Muscle of back (tissue), 13 donors: ENCODE measurements at places on chromosomes 2 and 18. TPM values are rescaled to one million over a fixed set of nuclear protein-coding genes. Genes with fewer than 3 reads are reported as not detected.

The CFC1 gene
- polyA plus RNA-seq = not detected

The SEPTIN10 gene
- 77.9 TPM for polyA plus RNA-seq

The GULP1 gene
- 21.7 TPM for polyA plus RNA-seq

The MEMO1 gene
- 32.5 TPM for polyA plus RNA-seq

The ESCO1 gene
- 19.6 TPM for polyA plus RNA-seq

The STK17B gene
- polyA plus RNA-seq = 6.2 TPM

GRCh38 chr2:109402180-109402579 is 211.6 kb downstream of the SEPTIN10 start:
- DNase-seq = no peak

- DNase-seq = no peak
Measured at GRCh38 chr2:96175951-96176350, 30.7 kb upstream of the DUSP2 start.

DNA sequence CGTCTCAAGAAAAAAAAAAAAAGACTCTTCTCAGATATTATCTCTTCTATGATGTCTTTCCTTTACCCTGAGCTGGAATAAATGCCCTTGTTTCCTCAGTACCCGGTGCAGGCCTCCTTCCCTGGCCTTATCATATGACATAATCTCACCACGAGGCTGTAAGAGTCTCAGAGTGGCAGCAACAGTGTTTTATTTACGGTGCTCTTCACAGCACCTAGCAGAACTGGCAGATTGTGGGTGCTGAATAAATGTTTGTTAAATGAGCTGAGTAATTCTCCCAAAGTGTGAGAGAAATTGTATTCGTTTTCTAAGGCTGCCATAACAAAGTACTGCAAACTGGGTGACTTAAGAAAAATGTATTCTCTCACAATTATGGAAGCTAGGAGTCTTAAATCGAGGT is 82.8 kb upstream of the CD28 start:
- DNase-seq = no peak

GRCh38 chr2:100852999-100853908 is 33.3 kb downstream of the NPAS2 start:
- DNase-seq = no peak

DNA sequence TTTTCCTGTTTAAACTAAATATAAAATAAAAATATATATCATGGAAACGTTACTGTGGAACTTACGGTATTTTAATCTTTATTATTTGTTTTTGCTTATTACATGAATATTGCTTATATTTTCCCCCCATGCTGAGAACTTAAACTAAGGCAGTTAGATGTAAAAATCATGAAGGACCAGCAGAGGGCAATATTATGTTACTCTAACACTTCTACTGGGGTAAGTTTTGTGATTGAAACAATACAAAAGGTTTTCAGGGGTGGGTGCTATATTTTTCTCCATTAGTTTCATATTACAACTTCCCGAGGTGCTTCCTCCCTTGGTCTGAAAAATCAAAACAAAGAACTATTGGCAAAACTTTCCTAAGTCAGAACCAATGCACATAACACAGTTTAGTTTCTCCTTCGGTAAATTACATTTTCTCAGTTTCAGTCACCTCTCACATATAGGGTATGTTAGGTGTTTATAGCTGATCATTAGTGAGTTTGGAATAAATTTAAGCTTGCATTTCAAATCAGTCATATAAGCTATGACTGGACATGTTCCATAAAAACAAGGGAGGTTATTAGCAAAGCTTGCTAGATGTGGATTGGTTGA is 54.8 kb downstream of the ZNF407 start:
- DNase-seq = no peak

GRCh38 chr2:118841828-118842461 is 5.5 kb downstream of the EN1 start:
- peak; percentile 78 for DNase-seq
